CD14-positive monocyte (primary cell): ENCODE measurements at places on chromosomes 1 and 21.

DNA sequence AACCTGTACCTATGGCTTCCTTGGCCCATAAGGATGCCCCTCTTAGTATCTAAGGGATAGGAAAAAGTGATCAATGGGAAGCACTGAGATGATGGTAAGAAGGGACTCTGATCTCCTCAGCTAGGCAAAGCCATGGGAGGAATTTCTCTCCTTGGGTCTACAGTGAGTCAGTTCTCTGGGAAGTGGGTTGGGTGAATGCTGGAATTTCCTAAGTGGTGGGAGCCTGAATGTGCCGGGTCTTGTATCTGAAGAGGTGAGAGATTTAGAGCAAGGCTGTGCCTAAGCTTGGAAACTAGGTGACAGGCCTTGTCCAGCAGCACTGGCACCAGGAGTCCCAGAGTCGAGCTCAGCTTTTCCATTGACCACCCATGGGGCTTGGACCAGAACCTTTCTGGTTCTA is 96.3 kb upstream of the SLC2A1 start:
- DNase-seq: no peak

DNA sequence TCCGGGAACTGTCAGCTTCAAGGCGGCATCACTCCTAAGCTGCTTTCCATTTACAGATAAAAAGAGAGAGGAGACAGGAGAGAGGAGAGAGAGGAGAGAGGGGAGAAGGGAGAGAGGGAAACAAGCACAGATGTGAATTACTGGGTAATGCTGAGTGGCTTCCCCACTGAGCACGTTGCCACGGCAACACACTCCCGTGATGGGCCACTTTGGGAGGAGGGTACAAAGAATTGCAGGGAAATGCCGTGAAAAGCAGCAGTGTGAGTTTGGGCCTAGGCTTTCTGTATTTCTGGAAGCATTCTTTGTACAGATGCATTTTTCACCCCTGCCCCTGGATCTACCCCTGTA is 128.0 kb upstream of the IRF2BP2 start:
- DNase-seq: no peak

DNA sequence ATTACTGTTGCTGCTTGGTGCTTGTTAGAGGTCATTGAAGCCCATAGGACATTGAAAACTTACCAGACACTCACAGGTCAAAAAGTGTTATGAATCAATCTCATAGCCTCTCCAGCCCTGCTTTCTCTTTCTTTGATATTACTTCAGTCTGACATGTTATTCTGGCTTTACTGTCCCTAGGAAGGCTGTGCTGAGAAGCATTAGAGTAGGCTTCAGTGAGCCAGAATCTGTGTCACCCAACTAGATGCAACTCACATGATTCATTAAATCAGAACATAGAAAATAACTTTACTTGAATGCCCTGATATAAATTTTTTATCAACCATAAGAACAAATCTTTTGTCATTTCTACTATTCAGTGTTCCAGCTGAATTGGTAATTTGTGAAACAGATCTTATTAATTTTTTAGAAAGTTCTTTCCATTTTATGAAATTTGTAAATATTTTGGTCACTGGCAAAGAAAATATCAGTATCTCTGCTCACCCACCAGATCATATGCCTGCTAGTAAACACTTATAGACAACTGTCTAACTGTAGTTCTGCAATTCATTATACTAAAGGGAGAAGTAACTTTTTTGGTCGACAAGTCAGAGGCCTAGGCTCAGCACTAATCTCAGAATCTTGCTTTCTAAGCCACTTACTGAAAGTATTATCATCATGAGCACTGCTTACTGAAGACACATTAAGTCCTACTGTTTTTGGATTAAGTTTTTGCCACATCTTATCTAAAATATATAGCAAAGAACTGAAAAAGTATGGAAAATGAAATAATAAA is 48.2 kb downstream of the RPAP2 start:
- DNase-seq: no peak

DNA sequence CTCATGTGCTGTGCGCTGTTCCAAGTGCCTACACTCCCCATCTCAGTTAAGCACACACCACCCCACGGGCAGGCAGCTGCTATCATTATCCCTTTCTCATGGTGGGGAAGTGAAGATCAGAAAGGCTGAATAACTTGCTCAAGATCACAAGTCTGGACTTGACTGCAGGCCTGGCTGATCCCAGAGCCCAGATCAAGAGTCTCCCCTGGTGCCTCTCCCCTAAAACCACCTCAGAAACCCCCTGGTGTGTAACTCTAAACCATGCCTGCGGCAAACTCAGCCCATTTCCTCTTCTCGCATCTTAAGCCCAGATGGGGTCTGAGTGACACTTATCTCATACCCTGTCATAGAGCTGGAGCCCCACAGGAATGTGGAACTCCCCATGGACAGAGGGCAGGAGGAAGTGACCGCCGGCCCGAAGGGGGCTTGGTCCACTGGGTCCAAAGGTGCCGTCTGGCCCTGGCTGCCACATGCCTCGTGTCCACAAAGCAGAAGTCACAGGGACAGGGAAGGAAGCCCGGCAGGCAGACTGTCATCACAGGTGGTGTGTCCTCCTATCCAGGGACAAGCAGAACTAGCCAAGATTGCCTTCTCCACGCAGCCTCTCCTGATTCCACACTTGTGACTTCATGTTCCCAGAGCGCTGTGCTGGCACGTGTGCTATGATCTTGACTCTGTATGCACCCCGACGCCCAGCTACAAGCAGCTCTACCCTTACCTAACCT is 92.1 kb downstream of the SYF2 start:
- DNase-seq: peak; percentile 68

DNA sequence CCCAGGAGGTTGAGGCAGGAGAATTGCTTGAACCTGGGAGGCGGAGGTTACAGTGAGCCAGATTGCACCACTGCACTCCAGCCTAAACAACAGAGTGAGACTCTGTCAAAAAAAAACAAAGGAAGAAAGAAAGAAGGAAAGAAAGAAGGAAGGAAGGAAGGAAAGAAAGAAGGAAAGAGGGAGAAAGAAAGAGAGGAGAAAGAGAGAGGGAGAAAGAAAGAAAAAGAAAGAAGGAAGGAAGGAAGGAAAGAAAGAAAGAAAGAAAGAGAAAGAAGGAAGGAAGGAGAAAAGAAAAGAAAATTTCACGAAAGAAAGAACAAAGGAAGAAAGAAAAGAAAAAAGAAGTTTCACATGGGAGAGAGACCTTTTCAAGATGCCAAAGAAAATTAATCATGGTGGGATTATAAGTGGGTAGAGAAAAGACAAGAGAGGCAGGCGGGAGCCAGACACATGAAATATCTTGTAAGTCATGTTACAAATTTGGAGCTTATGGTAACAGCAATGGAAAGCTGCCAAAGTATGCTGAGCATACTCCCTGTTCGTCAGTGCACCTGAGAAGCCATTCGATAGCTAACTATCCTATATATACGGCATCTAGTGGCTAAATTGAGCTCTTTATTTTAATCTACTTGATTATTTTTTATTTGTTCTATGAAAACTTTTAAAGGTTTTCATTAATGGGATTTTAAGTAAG is 41.3 kb upstream of the TNFSF4 start:
- DNase-seq: no peak

DNA sequence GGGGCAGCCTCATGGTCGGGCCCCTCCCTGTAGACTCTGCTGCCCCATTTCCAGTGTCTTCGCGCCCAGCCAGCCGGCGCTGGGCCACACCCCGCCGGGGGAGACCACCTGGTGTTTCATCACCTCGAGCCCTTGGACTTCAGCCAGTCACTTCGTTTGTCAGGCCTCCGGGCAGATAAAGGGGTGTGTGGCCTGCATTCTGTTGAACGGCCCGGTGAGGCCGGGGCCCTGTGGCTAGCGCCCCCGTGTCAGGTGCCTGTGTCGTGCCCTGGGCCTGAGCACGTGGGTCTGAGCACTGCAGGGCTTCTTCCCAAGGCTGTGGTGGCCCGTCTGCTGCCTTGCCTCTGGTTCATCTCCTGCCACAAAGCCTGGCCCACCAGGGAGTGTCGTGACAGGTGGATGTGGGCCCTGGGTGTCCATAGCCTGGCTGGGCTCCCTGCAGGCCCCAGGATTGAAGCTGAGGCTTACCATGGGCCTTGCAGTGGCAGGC is 65.2 kb upstream of the DIP2A start:
- DNase-seq: no peak

- DNase-seq: peak; percentile 5
Observed at GRCh38 chr1:26771643-26772321, 16.0 kb upstream of the PIGV start.

- no peak for DNase-seq
Observed at GRCh38 chr1:77686796-77687518, 4.5 kb upstream of the ZZZ3 start.

DNA sequence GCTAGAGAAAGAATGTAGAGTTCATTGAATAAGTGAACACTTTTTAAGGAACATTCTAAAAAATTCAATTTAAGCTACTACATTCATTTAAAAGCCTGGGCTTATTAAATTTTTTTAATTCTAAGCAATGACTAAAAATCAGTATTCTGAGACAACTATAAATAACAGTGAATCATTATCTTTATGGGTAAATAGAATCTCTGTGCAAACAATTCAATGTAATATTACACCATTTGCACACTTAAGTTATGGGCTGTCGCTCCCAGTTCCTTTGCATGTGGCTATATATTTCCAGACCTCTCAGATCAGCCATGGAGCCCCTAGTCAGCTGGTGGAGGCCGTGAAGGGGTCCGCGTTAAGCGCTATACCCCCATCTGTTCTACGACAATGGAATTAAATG is 65.1 kb downstream of the KCNK1 start:
- no peak for DNase-seq

- no peak for DNase-seq
Observed at GRCh38 chr1:201724039-201724765, 104.8 kb upstream of the IPO9 start.

- no peak for DNase-seq
Observed at GRCh38 chr1:246791303-246791918, 67.2 kb downstream of the SCCPDH start.

GRCh38 chr1:167071286-167071685 is 18.9 kb downstream of the GPA33 start:
- DNase-seq: no peak

DNA sequence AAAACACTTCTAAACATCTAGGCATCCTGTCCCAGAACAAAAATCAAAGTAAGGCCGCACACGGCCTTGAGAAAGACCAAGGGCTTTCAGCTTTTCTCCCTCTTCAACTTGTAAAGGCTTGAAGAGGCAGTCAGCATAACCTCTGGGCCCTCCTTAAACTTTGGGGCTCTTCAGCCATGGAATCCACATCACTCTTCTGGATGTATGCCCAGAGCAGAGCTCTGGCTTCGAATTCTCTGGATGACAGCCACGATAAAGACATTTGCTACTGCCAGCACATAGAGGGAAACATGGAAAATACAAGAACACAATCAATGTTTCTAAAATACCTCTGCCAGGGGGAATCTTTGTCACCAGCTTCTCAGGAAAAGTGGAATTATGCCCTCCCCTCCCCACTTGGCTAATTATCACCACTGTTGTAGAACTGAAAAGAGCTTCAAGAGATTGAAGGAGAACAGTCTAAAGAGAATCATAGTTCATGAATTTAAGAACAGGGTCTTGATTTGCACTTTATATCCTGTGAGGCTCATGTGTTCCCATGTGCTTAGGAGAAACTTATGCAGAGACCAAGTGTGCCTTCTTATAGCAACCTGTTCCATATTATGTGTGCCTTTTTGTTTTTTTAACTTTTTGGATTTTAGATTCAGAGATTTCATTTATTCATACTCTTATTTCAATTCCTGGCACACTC is 39.0 kb upstream of the DPT start:
- no peak for DNase-seq

DNA sequence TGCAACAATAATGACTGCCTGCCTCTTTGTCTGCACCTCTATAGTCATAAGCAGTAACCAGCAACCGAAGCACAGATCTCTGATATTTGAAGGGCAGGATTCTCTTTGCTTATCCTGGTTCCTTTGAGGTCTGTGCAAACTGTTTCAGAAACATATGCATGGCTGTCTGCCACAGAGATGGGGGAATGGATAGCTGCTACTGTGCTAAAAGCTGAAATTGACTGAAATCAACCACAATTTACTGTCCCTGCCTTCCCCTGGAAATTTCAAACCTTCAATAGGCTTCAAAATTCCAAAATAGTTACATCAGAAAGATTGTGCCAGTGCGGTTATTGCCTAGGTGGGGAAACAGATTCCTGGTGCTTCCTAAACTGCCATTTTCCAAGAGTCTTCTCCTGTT is 136.8 kb upstream of the GORAB start:
- DNase-seq: no peak

DNA sequence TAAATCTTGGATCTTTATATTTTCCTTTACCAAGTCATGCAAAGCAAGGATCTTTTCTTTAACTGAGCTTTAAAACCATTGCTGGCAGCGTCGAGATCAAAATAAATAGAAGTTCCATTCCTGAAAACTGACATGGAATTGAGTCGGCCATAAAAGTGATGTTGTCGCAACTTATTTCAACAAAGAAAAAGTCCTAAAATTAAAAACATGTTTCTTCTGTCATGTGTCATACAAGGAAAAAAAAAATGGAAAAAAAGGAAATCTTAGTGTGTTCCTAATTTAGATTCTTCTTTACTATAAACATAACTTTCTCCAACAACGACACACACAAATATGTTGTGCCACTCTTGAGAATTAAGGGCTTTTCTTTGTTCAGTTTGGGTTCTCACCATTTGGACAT is 34.9 kb downstream of the GREM2 start:
- DNase-seq: no peak

- no peak for DNase-seq
Observed at GRCh38 chr1:202145068-202145743, 669 bp upstream of the ARL8A start.

- no peak for DNase-seq
Observed at GRCh38 chr1:97895278-97895677, 25.6 kb downstream of the DPYD start.

DNA sequence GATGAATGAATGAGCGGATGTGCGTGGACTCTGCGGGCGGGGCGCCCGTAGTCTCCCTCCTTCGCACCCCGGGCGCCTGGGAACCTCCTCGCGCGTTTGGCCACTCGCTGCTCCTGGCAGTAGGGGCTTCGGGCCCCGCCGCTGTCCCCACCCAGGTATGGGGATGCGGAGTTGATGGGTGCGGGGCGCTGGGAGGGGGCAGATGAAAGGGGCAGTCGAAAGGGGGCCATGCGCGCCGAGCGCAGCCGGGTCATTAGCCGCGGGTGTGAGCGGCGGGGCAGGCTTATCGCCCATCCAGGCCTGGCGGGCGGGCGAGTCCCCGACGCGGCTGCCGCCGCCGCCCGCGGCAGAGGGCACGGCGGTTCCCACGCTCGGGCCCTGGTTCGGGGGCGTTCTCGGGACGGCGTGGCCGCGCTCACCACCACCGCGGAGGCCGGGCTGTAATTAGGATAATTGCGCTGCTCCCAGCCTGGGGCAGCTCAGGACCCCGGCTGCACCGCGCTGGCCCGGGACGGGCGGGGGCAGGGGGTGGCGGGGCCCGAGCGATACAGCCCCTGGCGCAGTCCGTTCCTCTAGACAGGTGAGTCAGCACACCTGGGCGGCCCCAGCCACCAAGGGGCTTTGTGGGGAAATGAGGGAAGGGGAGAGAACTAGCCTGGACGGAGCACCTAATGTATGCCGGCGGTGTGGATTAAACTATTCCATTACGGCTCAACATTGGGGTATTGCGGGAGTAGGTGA is 22.1 kb upstream of the CITED4 start:
- DNase-seq: no peak

DNA sequence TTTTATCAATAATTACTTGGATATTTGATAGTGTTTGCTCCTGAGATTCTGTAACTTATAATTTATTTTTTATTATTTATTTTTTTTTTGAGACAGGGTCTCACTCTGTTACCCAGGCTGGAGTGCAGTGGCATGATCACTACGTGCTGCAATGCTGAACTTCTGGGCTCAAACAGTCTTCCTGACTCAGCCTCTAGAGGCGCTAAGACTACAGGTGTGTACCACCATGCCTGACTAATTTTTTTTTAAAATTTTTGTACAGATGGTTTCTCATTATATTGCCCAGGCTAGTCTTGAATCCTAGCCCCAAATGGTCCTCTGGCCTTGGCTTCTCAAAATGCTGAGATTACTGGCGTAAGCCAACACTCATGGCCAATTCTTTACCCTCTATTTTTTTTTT is 845.5 kb upstream of the ADGRL4 start:
- no peak for DNase-seq
